ENCODE measurements at places on chromosomes 7 and 10. TPM values are rescaled to one million over a fixed set of nuclear protein-coding genes. Genes with fewer than 3 reads are reported as not detected.

DNA sequence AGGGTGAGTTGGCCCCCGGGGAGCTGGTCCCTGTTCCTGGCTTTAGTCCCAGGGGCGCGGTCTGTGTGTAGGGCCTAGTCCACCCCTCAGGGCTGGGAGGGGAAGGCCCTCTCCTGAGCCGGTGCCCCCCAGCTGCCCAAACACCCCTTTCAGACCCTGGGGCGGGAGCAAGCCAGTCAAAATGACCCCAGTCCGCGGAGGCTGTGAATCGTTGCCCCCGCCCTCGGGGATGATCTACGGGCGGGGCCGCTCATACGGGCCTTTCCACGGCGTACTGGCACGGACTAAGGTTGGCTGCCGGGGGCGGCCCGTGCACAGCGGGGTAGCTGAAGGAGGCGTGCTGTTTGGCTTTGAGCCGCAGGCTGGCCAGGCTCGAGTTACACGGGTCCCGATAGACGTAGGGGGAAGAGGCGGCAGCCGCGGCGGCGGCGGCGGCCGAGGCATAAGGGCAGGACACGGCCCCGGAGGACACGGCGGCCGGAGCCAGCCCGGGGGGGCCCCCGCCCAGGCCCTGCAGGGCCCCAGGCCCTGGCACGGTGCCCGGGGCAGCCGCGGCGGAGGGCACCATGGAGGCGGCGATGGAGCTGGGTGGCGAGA, 4.3 kb downstream of the ELOVL3 start:
- H3K27ac ChIP-seq = no peak overlapping the region
- no peak for DNase-seq
- H3K4me3 ChIP-seq = peak overlapping the region; percentile 50
- H3K4me1 ChIP-seq = peaks cover 2% of the 10 kb centered on the region

DNA sequence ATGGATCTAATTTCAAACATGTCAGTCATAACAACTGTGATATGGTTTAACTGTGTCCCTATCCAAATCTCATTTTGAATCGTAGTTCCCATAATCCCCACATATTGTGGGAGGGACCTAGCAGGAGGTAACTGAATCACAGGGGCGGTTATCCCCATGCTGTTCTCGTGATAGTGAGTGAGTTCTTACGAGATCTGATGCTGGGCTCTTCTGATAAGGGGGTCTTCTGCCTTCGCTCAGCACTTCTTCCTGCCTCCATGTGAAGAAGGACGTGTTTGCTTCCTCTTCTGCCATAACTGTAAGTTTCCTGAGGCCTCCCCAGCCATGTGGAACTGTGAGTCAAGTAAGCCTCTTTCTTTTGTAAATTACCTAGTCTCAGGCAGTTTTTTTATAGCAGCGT, 138.0 kb upstream of the PCGF5 start:
- peaks cover 9% of the 10 kb centered on the region for H3K4me1 ChIP-seq
- peaks cover 4% of the 10 kb centered on the region for H3K27me3 ChIP-seq
- DNase-seq = no peak
- no peak overlapping the region for H3K27ac ChIP-seq
- no peaks in the 10 kb centered on the region for H3K36me3 ChIP-seq

DNA sequence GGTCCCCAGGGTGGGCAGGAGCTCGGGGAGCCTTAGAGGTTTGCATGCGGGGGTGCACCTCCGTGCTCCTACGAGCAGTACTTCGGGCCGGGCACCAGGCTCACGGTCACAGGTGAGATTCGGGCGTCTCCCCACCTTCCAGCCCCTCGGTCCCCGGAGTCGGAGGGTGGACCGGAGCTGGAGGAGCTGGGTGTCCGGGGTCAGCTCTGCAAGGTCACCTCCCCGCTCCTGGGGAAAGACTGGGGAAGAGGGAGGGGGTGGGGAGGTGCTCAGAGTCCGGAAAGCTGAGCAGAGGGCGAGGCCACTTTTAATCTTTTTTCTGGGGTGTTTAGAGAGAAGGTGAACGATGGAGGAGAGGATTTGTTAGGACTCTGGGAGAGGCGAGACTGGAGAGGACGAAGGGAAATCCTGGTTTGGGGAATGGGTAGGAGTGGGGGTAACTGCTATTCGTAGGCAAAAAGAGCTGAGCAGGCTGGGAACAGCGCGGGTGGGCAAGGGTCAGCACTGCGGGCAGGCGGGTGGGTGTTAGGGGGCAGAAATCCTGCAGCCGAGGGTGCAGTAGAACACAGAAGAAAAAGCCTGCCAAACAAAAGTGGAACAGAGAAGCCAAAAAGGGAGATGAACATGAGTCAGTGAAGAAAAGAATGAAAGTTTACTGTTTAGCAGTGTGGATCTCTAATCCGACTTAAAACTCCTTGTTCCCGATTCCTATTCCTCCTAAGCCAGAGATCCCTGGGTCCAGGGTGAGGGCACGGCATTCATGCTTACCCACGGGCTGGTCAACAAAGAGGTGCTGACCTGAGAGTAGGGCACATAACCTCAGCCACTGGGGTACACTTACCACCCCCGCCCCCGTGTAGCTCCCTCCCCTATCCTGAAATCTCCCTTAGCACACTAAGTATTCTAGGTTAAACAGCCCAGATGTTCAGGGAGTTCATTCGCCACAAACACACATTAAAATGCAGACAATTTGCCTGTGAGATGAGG, 26.9 kb downstream of the PRSS2 start:
- peaks cover 8% of the 10 kb centered on the region for H3K4me1 ChIP-seq
- H3K4me3 ChIP-seq = peak overlapping the region; percentile 69
- H3K27ac ChIP-seq = no peak overlapping the region

- no peak overlapping the region for H3K27ac ChIP-seq
- H3K4me3 ChIP-seq = no peak overlapping the region
- no peaks in the 10 kb centered on the region for H3K27me3 ChIP-seq
- H3K4me1 ChIP-seq = peaks cover 15% of the 10 kb centered on the region
Measured at GRCh38 chr10:6513476-6513875, 66.6 kb downstream of the PRKCQ start.

DNA sequence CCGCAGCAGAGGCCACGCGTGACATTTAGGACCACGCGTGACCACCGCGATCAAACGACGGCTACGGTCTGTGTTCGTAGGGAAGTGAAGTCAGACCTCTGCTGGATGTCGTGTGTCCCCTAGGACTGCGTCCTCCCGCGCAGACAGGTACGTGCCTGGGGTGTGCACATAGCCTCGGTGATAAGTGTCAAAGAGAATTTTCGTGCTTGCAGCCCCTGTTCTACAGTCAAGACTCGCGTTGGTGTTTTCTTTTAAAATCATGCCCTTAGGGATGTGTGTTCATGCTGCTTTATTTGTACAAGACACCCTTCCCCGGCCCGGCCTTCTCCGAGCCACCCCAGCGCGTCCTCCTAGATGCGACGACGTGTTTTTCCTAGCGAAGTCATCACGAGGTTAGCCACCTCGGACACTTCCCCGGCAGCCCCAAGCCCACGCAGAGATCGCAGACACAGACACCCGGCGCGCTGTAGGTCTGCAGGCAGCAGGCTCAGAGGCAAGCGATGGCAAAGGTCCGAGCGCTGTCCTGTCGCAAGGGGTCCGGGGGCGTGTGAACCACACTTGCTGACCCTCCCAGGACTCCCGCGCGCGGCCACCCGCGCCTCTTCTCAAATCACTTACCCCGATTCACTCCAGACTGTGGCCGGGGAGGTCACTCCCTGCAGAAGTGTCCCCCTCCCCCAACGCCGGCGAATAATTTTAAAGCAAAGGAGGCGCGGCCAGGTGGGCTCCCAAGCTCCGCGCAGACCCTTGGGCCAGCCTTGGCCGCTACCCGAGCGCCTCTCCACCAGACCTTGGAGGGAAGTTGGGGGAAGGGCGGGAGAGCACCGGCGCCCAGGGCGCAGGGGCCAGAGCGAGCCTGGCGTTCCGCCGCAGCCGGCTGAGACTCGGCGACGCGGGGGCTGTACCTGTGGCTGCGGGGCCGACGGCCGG, 552 bp downstream of the MKX start:
- DNase-seq = no peak
- H3K4me3 ChIP-seq = peak overlapping the region; percentile 78
- H3K27ac ChIP-seq = peak overlapping the region; percentile 60

DNA sequence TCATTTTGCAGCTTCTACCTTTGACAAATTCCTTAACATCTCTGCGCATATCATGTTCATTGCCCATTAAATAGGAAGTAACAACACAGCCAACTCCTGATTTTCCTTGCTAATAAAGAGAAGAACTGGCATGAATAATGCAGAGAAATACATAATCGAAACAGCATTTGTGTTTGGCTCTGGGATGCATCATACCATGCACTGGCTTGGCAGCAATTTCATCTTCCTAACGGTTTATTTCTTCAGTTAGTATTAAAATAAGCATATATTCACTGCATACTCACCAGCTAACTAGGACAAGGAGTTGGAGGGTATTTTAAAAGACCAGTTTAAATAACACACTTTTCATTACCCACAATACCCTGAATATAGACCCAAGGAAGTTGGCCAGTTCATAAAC, 132.5 kb downstream of the ITGA8 start:
- no peak overlapping the region for H3K27ac ChIP-seq
- H3K4me3 ChIP-seq = no peak overlapping the region
- peaks cover 1% of the 10 kb centered on the region for H3K4me1 ChIP-seq
- H3K27me3 ChIP-seq = no peaks in the 10 kb centered on the region
- no peak for DNase-seq

DNA sequence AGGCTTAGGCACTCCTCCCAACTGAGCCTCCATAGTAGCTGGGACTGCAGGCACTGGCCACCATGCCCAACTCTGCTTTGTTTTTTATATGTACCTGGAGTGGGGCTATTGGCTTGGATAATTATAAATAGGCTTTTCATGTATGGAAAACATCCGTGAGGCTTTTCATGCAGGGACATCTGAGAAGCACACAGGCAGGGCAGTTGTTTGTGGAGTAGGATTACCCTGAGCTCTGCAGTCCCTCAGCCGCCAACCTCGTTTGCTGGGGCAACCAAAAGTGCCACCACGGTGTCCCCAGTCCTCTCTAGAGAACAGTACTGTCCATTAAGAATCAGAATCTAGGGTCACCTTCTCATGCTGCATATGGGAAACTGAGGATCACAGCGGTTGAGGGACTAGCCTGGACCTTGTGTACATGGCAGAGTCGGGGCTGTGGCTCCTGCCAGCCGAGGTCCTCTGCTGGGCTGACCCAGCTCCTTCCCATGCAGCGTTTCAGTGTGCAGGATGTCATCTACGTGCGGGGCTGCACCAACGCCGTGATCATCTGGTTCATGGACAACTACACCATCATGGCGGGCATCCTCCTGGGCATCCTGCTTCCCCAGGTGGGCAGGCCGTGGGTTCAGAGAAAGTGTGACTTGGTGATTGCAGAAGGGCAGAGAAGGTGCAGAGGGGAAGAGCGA, 54.5 kb downstream of the TSPAN15 start:
- H3K27me3 ChIP-seq = peaks cover 10% of the 10 kb centered on the region
- peaks cover 2% of the 10 kb centered on the region for H3K36me3 ChIP-seq
- H3K4me1 ChIP-seq = peaks cover 4% of the 10 kb centered on the region
- no peak for DNase-seq
- H3K27ac ChIP-seq = no peak overlapping the region
- H3K4me3 ChIP-seq = no peak overlapping the region

GRCh38 chr7:129918922-129919321, 33.8 kb downstream of the UBE2H start:
- H3K36me3 ChIP-seq = peaks cover 13% of the 10 kb centered on the region
- no peaks in the 10 kb centered on the region for H3K27me3 ChIP-seq
- no peak for DNase-seq

GRCh38 chr7:46484906-46485305, 563.8 kb upstream of the IGFBP3 start:
- no peak overlapping the region for H3K4me3 ChIP-seq
- no peak for DNase-seq
- no peaks in the 10 kb centered on the region for H3K4me1 ChIP-seq
- no peak overlapping the region for H3K27ac ChIP-seq
- no peaks in the 10 kb centered on the region for H3K36me3 ChIP-seq
- H3K27me3 ChIP-seq = no peaks in the 10 kb centered on the region

DNA sequence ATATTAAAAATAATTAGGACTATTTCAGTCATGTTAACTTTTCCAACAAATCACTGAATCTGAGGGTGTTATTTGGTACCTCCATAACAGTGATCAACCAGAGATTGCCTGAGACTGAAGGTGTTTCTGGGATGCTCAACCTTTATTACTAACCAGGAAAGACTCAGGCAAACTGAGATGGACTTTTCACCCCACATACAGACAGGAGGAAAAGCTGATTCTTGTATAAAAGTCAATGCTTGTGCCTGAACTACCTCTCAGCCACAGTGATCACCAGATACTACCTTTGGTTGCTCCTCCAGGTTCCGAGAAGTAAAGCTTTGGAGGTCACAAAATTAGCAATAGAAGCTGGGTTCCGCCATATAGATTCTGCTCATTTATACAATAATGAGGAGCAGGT, 1.9 kb downstream of the AKR1C3 start:
- H3K4me1 ChIP-seq = no peaks in the 10 kb centered on the region
- DNase-seq = no peak
- H3K27ac ChIP-seq = no peak overlapping the region
- no peak overlapping the region for H3K4me3 ChIP-seq

GRCh38 chr7:27032839-27033238, 63.0 kb downstream of the HOXA1 start:
- H3K4me3 ChIP-seq = no peak overlapping the region
- no peak overlapping the region for H3K27ac ChIP-seq
- no peaks in the 10 kb centered on the region for H3K36me3 ChIP-seq
- H3K4me1 ChIP-seq = peaks cover 47% of the 10 kb centered on the region
- H3K27me3 ChIP-seq = no peaks in the 10 kb centered on the region

DNA sequence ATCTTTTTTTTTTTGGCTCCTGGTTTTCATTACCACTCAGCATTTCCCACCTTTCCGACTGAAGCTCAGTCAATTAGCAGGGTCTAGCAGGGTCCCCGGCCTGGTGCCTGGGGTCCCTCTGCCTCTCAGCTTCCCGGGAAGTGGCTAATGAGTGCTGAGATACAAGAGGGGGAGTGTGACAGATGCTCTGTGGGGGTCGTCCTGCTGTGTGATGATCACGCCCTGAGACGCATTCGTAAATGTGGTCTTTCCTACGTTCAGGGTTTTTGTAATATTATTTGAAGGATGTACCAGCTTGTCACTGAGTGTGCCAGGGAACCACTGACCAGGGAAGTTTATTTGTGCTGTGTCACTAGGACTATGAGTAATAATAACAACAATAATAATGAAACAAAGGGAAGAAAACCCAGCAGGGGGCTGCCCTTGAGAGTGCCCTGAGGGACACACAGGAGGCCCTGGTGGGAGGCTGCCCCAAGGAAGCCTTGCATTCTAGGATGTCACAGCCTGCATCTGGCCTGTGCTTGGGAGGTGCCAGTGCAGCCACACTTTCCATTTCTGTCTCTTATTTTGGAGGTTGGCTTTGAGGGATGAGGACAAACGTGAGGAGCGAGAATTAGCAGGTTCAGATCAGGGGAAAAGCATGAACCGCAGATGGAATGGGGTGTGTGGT, 337.8 kb downstream of the ADARB2 start:
- H3K27me3 ChIP-seq = peaks cover 29% of the 10 kb centered on the region
- DNase-seq = no peak
- H3K4me3 ChIP-seq = no peak overlapping the region
- H3K27ac ChIP-seq = no peak overlapping the region

MNX1 gene
- total RNA-seq = 86.5 TPM

CALML3 gene
- total RNA-seq = not detected

POM121L12 gene
- total RNA-seq = not detected

CLDN3 gene
- 49.9 TPM for total RNA-seq

PDE6C gene
- total RNA-seq = not detected

FKBP6 gene
- total RNA-seq = not detected

SEMA3A gene
- 19.6 TPM for total RNA-seq

All from progenitor cell of endocrine pancreas (in vitro differentiated cells).